ENCODE measurements at places on chromosomes 1 and 21.

- no peak for DNase-seq
Measured at GRCh38 chr1:1427106-1427819, 6.2 kb upstream of the ANKRD65 start.

- no peak for DNase-seq
Measured at GRCh38 chr1:222975472-222976122, 160.8 kb downstream of the DISP1 start.

DNA sequence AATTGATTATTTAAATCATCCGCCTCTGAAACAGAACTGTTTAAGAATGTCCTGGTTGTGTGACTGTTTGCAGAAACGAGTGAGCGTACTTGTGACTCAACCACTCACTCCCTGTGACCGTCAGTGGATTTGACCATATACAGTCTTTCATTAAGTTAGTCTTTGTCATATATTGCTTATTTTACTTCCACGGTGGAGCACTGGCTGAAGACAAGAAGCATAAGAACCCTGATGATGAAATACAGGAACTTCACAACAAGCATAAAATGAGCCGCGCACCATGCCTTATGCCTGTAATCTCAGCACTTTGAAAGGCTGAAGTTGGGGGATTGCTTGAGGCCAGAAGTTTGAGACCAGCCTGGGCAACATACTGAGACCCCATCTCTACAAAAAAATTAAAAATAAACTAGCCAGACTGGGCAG lies 194.0 kb downstream of the TOMM20 start:
- no peak for DNase-seq

DNA sequence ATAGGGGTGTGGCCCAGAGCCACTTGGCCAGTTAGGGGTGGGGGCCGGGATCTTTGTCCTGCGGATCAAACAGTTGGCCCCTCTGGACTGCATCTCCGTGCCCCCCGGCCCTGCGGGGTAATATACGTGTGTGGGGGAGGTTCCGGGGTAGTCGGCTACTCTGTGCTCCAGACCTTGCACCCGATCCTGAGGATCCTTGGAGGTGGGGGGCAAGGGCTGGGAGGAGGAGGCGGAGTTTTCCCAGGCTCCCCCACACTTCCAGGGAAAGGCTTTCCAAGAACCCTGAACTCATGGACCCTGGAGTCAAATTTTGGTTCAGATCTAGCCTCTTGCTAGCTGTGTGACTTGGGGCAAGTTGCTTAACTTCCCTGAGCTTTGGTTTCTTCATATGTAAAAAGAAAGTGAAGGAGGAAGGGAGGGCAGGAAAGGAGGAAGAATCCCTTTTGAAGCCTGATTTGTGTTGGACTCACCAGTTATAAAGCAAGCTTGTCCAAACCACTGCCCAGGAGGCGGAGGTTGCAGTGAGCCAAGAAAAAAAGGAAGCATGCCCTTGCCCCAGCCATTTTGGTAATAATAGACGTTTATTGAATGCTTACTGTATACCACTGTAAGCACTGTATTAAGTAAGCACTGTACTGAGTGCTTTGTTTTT lies 686 bp downstream of the MIIP start:
- DNase-seq, result no peak

- no peak for DNase-seq
Measured at GRCh38 chr1:44723064-44723463, 7.9 kb downstream of the RNU5D-1 start.

- DNase-seq, result no peak
Measured at GRCh38 chr1:79667848-79668696, 661.5 kb upstream of the ADGRL4 start.

Data from astrocyte of the cerebellum (primary cell).